ENCODE measurements at places on chromosomes 16 and 17.

- DNase-seq, result no peak
Observed at GRCh38 chr16:23561586-23561985, 4.1 kb downstream of the UBFD1 start.

DNA sequence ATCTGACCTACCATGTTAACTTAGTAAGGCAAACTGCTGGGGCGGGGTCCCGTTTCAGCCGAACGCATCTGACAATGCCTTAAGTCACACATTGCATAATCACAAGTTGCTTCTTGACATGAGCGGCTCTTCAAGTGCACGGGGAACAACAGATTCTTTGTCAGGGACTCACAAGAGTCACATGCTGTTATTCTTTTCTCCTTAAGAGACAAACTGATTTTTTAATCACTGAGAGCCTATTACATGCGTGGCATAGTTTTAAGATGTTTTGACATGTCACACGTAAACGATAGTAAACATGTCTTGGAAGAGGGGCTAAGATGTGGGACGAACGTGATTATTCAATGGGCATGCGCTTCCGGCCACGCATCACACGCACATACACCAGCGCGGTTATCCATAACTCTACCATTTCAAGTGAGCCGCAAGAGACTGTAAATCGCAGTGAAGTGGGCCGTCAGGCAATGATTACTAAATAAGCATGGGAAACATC is 63.4 kb downstream of the ADCY9 start:
- DNase-seq, result no peak

DNA sequence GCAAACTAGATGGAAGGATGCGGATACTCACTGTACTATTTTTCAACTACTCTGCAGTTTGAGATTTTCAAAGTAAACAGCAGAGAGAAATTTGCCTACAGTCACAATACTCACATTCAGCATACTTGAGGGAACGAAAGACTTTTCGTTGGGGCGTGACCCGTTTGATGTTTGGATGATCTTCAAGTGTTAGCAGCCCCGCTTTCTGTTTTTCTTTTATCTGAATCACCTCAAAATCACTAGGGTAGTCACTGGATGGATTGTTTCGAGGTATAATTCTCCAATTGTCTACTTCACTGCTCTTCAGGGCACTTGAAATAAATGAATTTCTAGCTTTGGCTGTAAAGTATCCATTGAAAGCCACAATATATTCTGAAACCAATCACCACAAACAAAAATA is 17.8 kb downstream of the MBTPS1 start:
- no peak for DNase-seq

- no peak for DNase-seq
Observed at GRCh38 chr17:31379597-31380205, 11.8 kb upstream of the RAB11FIP4 start.

GRCh38 chr17:6943406-6943805 is 52.4 kb upstream of the ALOX12 start:
- DNase-seq, result no peak

DNA sequence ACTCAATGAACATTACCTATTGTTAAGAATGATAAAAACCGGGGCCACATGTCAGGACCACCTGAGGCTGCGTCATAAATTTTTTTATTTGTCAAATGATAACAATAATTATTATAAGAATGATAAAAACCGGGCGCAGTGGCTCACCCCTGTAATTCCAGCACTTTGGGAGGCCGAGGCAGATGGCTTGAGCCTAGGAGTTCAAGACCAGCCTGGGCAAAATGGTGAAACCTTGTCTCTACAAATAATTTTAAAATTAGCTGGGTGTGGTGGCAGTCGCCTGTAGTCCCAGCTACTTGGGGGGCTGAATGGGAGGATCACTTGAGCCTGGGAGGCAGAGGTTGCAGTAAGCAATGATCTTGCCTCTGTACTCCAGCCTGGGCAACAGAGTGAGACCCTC is 816 bp upstream of the SHMT1 start:
- DNase-seq, result no peak
